ENCODE measurements at places on chromosomes 4 and X.

GRCh38 chr4:143514901-143515300 lies 1.4 kb downstream of the SMARCA5 start:
- no peak for DNase-seq

GRCh38 chr4:76753814-76754213 lies 144.1 kb downstream of the SOWAHB start:
- no peak for DNase-seq

GRCh38 chr4:140046543-140046942 lies 107.4 kb downstream of the MAML3 start:
- no peak for DNase-seq

DNA sequence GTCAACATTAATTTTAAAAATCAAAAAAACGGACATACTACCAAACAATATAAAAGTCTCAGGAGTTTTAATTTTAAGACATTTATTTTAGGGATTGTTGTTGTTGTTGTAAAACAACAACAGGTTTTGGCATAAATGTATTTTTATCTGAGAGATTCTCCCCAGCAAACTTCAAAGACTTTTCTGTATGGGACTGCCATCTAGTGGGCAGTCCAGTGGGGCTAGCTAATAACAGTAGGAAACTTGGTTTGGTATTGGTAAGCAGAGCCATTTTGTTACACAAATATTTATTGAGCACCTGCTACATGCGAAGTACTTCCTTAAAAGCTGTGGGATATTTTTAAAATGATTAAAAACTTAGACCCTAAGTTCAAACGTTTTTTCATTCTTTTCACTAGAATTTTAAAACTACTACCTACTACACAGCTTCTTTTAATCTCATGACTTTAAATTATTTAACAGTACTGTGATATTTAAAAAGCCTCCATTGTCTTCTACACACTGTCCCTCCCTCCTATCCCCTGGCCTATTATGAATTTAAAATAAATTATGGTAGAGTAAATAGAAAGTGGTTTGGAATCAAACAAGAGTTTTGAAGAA lies 1028.4 kb upstream of the INTU start:
- no peak for DNase-seq

GRCh38 chrX:153649178-153649914 lies 2.3 kb downstream of the DUSP9 start:
- no peak for DNase-seq

- no peak for DNase-seq
Observed at GRCh38 chr4:15018361-15018760, 16.1 kb downstream of the CPEB2 start.

- no peak for DNase-seq
Observed at GRCh38 chr4:150363721-150364688, 217.9 kb upstream of the MAB21L2 start.

DNA sequence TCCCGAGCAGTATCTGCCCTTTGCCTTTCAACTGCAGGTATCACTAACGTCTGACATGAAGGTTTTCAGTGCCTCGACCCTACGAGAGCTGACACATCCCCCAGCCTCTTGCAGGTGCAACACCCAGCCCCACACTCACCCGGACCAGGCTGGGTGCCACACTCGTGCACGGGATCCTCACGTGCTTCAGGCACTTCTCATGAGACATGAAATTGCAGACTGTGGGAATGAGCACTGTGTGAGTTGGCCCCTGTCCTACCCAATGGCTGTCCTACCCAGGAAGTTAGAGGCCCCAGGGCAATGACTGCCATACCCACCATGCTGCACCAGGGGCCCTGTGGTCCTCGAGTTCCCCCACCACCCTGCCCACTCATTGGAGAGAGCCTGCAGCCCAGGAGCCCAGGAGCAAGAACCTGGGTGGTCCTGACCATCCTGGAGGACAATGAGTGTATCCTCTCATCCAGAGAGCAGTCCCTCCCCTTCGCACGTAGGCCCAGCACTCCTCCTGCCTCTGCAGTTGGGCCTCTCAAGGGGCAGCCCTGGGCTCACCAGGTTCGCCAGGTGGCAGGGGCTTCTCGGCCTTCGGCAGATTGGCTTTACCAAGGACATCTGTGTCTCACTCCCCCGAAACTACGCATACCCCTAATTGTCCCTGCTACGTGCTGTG lies 2.4 kb downstream of the DGKQ start:
- DNase-seq, result no peak

DNA sequence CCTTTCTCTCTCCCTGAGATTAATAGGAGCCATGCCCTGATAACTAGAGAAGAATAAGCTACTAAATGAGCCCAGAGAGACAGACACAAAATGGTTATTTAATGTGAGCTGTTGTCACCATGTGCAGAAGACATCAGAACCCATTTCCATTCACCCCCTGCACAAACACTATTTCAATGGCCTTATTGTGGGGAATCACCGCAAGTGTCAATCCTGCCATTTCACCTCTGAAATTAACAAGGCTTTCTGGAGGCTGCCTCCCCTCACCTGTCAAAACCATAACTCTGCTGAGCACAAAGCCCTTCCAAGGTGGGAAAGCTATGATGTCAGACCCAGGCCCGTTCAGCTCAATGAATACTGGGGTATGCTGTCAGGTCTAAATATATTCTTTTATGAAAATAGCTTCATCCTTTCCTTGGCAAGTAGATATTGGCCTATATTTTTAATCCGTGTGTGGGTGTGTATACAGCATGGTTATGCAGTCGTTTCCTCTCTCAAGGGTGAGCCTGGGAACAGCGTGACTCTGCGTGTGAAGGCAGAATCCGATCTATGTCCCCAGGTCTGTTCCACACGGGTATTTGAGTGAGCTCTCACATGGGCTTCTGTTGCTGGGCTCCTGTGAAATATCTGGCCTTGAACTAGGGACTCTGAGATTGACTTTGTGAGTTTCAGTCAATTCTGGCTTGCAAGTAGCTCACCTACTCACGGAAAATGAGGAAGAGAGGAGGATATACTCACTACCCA lies 266.3 kb downstream of the FBXW7 start:
- DNase-seq, result no peak

GRCh38 chr4:10673817-10674369 lies 10.7 kb downstream of the CLNK start:
- DNase-seq, result no peak

DNA sequence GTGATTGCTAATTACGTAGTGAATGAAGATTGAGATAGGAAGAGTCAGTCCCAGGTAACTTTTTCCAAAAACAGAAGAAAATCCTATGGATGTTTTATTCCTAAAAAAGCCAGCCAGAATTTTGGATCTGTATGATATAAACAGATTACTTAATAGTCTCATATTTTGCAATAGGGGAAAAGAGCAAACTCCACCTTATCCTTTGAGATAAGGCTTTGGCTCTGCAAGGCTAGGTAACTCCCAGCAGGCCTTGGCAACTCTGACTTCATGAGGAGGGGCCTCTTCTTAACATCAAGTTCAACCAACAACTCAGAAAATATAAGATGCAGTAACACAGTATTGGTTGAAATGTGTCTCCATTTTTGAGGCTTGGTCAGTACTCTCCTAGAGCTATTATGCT lies 98.7 kb upstream of the SLC4A4 start:
- DNase-seq, result no peak

- DNase-seq, result no peak
Observed at GRCh38 chrX:151708821-151709220, 7.0 kb upstream of the FATE1 start.

GRCh38 chr4:142467088-142467487 lies 379.0 kb downstream of the INPP4B start:
- no peak for DNase-seq

DNA sequence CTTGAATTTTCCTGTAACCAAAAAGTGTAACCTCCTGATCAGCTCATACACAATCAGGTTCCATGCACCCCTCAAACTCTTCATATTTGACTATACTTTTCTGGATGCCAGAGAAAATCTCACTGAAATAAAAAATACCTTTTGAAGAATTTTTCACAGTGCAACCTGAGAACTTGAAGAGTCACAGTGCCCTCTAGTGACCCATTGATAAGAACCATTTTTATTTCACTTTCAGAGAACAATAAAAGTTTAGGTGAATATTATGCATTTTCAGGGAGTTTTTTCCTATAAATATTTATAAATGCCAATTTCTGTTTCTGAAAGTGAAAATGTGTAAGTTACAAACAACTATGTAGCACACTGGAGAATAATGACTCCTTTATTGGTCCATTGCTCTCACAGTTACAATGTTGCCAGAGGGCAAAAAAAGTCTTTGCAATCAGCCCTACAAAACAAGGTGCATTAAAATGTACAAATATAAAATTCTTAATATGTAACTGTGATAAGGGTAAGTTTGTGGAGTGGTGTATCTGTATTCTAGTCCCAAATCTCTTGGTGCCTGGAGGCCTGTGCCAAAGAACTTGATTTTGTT lies 153.6 kb upstream of the INTU start:
- DNase-seq, result peak; percentile 1

DNA sequence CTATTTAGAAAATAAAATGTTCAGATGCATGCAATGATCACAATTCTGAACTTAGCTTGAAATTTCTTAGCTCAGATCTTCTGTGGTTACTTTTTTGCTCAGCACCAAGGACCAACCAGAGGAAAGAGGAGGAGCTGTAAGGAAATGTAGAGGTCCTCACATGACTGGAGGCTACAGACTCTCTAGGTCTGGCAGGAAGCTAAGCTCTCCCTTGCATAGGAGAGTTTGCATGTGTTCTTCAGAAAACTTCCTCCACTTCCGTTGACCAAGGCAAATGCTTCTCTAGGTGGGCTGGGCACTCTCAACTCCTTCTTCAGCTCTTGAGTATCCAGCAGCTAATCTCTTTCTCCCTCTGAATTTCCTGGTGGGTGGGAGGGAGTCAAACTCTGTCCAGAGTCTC lies 119.6 kb downstream of the BTC start:
- no peak for DNase-seq

GRCh38 chr4:1172228-1172851 lies at the start of gene SPON2:
Gene SPON2, minus strand, starts transcription at chr4:1172583.
- DNase-seq, result no peak

GRCh38 chrX:114272096-114272686 lies 311.7 kb upstream of the HTR2C start:
- DNase-seq, result no peak

- DNase-seq, result no peak
Observed at GRCh38 chr4:186149872-186150271, 41.5 kb upstream of the CYP4V2 start.

DNA sequence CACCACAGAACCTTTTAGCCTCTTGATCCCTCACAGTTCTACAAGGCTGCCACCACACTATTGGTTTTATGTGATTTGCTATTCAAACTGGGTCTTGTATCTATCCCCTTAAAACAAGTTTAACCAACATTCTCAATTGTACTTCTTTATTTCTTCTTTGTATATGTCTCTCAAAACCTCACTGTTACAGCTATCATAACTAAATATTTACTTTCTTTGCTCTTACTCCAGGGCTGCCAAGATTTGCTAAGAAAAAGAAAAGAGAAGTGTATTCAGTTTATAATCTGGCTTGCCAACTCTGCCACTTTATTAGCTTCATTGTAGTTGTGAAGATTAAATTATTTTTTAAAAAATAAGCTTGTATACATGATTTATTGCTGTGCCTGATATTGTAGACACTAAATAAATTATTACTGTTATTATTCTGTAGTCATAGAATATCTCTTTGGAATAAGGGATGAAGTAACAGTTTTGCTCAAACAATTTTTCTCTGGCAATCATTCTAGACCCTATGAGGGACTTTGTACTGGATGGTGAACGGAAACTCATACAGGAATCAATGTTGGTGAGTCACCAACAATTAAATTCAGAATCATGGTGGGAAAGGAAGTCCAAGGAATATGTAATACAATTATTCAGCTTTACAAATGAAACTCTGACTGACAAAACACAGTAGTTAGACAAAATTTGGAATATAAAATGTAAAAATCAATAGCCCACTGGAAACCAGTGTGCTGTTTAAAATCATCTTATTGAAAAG lies 127.1 kb upstream of the DCAF8L1 start:
- no peak for DNase-seq

- no peak for DNase-seq
Observed at GRCh38 chr4:95044324-95044837, 286.6 kb downstream of the BMPR1B start.

GRCh38 chrX:115427861-115428410 lies 133.0 kb upstream of the PLS3 start:
- DNase-seq, result no peak

GRCh38 chr4:54099287-54099747 lies 646 bp upstream of the GSX2 start:
- DNase-seq, result no peak

- no peak for DNase-seq
Observed at GRCh38 chr4:56247646-56248045, 139.6 kb downstream of the AASDH start.

GRCh38 chr4:101356928-101357327 lies 9.6 kb upstream of the PPP3CA start:
- no peak for DNase-seq
